ENCODE measurements at places on chromosomes 6 and 20. TPM values are rescaled to one million over a fixed set of nuclear protein-coding genes. Genes with fewer than 3 reads are reported as not detected.

DNA sequence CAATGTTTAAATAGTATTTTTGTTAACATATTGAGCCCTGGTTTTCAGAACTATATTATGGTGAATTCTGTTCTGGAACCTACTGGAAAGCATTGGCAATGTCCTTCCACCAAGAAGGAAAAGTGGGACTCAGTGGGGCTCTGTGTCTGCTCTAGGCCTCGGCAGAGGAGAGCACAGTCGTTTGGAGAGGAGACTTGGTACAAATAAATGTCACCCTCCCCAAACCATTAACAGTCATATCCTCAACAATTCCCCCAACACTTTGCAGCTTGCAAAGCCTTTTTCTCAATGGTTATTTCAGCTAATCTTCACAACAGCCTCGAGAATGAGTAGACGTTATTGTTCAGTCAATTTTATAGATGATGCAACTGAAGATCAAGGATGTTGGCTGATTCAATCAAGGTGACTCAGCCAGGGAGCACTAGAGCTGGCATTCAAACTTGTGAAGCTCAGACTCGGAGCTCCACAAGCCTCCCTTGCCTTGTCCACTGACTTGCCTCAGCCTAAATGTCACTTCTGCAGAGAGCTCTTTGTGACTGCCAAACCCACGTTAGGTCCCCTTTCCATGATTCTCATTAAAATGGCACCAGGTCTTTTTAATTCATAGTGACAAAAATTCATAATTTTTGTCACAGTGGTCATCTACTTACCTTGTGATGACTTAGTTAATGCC lies 60.6 kb downstream of the TOX2 start:
- peaks cover 46% of the 10 kb centered on the region for H3K4me1 ChIP-seq
- H3K27ac ChIP-seq = peak overlapping the region; percentile 68
- no peak overlapping the region for H3K4me3 ChIP-seq
- peaks cover 17% of the 10 kb centered on the region for H3K36me3 ChIP-seq
- peak; percentile 63 for DNase-seq

C20orf202 gene
- not detected for total RNA-seq

DNA sequence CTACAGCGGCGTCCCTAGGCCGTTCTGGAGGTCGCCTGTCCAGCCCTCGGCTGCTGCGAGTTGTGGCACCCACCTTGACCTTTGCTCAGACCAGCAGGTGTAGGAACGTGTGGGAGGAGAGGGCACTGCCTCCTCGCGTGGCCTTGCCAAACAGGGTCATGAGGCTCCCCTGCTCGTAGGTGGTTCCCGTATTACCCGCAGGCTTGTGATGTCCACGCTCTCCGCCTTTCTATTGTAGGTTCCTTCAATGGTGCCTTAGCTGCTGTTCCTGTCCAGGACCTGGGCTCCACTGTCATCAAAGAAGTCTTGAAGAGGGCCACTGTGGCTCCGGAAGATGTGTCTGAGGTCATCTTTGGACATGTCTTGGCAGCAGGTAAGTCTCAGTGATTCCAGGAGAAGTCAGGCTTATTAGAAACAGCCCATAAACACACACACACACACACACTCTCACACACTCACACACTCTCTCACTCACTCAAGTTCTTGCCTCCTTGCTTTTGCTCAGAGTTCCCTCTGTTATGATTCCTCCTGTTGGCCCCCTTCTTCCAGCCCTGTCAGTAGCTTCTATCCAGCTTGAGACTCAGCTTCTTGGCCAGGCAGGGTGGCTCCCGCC lies 942 bp downstream of the ACAT2 start:
- H3K27me3 ChIP-seq = no peaks in the 10 kb centered on the region
- H3K4me1 ChIP-seq = peaks cover 55% of the 10 kb centered on the region
- peak overlapping the region; percentile 71 for H3K4me3 ChIP-seq
- peaks cover 70% of the 10 kb centered on the region for H3K36me3 ChIP-seq
- 0 out of 2 replicates have a peak overlapping the region, but pooled peaks have one; percentile 1 for H3K27ac ChIP-seq

MAFB gene
- total RNA-seq = not detected
